Ascending aorta (tissue), 2 donors: ENCODE measurements at places on chromosomes 2 and 18.

GRCh38 chr2:96225016-96225533, 16.4 kb upstream of the STARD7 start:
- no peak for DNase-seq

- no peak for DNase-seq
These were observed 30.1 kb upstream of the EPC2 start for GRCh38 chr2:148614322-148615049.

GRCh38 chr2:107374249-107374648, 452.4 kb upstream of the RGPD4 start:
- no peak for DNase-seq

- no peak for DNase-seq
These were observed 8.6 kb upstream of the C2orf42 start for GRCh38 chr2:70199320-70199864.

DNA sequence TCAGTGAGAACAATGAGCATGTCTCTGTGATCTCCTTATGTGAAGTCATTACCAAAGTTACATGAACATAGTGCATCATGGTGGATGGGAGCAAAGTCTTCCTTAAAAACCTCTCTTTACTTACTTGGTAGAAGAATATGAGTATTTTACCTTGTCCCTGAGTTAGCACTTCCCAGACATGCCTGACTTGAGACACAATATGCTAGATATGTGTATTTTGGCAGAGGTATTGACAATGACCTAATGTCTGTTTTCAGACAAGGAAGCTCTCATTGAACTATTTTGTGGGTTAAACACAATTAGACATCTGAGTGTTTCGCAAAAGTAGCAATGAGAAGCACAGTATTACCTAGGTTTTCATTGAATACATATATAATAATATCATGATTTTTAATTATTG, 99.1 kb upstream of the MC4R start:
- DNase-seq: no peak

DNA sequence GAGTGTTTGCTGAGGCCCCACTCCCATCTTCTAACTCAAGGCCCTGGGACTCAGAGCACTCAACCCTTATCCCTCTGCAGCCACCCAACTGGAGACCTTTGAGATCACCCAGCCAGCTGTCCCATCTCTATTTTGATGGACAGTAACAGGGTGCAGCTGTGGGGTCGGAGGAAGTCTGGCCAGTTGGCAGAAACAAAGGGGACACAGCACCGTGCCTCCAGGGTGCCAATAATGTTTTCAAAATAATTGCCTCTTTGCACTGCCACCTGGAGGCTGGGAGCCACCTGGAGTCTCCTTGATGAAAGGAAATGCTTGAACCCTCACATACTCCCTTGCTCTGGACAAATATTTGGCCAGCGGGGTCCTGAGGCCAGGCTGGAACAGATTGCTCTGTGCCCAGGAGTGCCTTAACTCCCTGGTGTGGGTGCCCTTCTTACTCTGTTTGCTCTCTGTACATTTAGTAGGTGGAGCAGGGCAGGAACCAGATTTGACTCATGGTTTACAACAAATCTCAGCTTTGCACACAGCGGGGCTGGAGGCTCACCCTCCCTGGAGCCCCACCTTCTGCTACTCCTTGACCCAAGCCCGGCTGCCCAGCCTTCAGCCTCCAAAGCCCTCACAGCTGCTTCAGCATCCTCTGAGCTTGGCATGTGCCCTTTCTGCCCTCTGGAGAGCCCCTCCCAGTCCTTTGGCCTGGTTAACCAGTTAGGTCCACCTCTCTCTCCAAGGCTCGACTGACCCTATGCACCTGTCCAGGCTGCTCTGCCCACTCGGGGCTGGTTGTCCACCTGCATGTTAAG, 17.2 kb downstream of the MAL start:
- no peak for DNase-seq

DNA sequence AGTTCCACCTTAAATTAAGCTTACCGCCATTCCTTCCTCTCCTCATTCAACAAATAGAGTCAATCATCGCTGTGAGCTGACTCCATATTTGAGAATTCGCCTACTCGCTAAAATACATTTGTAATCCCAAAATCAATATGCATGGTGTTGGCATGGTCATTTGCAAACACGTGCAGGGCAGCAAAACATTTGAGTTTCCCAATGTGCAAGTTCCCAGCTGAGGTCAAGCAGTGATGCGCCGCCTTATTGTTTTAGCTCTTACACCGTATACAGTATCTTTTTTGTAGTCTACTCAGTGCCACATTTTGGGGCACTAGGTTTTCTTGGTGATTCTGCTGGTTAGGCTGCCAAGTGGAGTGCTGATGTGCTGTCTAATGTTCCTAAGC, 73.3 kb upstream of the MGAT4A start:
- DNase-seq: no peak

GRCh38 chr2:219362524-219363164, 25.1 kb downstream of the DNPEP start:
- DNase-seq: no peak

GRCh38 chr2:79530443-79530842, 17.6 kb downstream of the CTNNA2 start:
- DNase-seq: no peak
